ENCODE measurements at places on chromosomes 3 and 15.

DNA sequence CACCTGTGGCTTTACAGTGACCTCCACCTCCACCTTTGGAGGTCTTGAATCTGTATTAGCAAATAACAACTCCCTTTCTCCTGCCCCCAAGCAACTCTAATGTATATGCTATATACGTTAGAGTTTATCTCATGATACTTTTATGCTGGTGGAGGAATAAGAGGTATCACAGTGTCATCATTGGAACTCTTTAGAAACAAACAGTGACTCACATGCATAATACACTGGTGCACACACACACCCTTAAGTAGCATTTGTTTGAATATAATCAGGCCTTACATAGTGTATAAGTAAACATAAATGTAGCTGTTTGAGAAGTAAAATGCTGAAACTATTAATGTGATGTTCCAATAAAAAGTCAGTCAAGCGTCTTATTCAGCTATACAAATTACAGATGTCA lies 280.2 kb upstream of the C2CD4B start:
- no peak for DNase-seq

DNA sequence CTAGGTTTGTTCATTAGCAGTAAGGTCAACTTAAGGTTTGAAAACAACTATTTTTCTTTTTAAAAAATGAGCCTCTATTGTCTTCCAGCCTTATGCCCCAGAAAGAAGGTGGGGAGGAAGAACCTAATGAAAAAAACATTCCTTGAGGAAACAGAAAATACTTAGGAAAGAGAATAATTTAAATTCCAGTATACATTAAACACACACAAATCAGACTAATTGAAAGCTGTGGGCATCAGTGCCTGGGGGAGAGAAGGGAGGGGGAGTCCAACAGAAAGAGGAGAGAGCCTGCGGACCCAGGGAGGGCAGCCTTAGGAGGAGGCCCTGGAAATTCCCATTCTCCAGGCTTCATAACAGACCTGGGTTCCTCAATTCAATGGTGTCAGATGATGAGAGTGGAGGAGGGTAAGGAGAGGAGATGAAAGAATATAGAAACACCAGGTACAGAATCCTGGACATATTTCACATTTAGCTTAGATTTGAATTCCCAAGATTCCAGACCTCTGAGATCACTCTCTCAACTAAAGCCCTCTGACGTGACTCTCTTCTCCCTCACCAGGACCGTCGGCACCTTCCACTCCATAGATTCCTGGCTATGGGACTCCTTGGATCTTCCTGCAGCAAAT lies 320.5 kb upstream of the UMPS start:
- no peak for DNase-seq

GRCh38 chr15:80978685-80979329 lies 10.8 kb downstream of the MESD start:
- no peak for DNase-seq

DNA sequence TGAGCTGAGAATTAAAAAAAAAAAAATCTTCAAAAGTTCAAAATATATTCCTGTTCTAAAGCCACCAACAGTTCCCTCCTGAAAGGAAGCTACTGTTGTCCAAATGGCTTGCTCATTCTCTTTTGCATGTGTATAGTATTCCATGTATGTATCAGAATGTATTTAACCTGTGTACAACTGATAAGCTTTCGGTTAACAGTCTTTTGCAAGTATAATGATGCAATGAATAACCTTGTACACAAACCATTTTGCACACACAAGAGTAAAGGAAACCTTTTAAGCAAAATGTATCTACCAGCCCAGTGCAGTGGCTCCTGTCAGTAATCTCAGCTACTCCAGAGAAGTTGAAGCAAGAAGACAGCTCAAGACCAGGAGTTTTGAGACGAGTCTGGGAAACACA lies 32.6 kb downstream of the TOPBP1 start:
- DNase-seq, result no peak

DNA sequence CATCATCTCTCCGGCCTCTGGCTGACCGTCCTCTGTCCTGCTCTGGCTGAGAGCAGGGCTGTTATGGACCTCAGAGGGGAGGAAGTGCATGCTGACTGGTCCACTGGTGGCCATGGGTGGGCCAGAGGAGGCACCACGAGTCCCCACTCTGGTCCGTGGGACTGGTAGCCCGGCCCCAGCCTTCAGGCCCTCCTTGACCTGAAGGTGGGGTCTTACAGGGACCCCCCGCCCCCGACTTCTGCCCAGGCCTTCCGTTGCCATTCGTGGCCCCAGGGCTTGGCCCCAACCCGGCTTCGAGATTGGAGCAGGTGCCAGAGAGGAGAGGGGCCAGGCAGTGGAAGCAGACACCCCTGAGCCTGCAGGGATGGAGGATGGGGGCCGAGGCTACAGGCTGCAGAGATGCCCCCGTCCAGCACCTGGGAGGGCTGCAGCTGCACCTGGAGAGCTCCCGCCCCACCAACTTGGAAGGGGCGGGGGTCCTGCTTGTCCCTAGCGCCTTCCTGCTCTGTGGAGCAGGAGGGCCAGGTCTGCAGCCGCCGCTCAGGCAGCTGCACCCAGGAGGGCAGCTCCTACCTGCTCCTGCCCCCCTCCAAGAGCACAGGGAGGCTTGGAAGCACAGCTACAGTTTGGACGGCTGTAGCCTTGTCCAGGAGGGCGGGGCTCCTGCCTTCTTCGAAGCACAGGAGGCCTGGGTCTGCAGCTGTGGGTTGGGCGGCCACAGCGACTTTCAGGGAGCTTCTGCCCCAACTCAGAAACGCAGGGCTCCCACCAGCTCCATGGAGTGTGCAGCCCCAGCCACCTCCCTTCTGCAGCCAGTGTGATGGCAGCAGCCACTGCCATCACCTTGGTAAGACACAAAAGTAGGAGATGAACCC lies 142.5 kb downstream of the KLF13 start:
- no peak for DNase-seq
